MCF 10A (cell line): ENCODE measurements at places on chromosomes 6 and 20. TPM values are rescaled to one million over a fixed set of nuclear protein-coding genes. Genes with fewer than 3 reads are reported as not detected.

The FOXQ1 gene
- 5.6 and 6.9 TPM in 2 replicates for total RNA-seq

The SLC22A7 gene
- total RNA-seq, result not detected in 2 replicates

The LIME1 gene
- 10.1 and 16.0 TPM in 2 replicates for total RNA-seq

The TRIM40 gene
- not detected in 2 replicates for total RNA-seq

GRCh38 chr20:325889-326644, 715 bp downstream of the SOX12 start:
- peak; percentile 47 for DNase-seq

GRCh38 chr20:47805951-47806350, 20.7 kb upstream of the SULF2 start:
- no peak for DNase-seq

GRCh38 chr6:34705241-34705640, 8.7 kb upstream of the ILRUN start:
- no peak for DNase-seq

GRCh38 chr6:89007209-89008000, 44.0 kb upstream of the RNGTT start:
- DNase-seq, result peak; percentile 63

DNA sequence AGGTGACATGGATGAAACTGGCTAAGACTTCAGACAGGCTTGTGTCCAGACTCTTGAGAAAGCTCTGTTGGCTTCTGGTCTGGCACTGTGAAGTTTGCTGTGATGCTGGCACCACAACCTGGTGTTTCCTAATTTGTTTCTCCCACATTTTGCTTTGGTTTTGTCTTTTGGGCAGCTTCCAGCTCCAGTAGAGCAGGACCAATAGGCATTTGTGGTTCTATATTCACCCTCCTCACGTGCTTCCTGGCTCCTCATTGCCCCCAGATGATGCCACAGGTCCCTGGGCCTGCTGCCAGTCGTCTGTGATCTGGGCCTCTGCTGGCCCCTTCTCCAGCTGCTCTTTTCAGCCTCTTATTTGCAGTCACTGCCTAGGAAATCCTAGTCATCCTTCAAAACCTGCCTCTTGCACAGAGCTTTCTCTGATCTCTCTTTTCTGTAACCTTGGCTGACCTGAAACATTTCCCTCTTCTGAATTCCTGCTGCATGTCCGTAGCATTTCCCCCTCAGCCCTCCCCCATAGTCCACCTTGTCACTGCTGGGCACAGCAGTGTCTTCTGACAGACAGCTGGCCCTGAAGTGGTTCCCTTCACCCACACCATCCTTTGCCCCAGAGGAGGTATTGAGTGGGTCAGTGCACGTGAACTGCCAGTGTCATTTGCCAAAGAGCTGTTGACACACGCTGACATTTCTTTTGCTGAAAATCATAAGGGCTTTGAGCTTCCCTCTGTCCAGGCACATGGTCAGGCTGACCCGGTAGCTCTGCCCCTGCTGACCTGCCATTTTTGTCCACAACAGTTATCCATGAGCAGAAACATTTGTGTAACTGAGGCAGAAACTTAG, 63.0 kb downstream of the PTPN1 start:
- peak; percentile 80 for DNase-seq

- DNase-seq, result no peak
Observed at GRCh38 chr20:62785393-62785792, 10.9 kb upstream of the MRGBP start.

DNA sequence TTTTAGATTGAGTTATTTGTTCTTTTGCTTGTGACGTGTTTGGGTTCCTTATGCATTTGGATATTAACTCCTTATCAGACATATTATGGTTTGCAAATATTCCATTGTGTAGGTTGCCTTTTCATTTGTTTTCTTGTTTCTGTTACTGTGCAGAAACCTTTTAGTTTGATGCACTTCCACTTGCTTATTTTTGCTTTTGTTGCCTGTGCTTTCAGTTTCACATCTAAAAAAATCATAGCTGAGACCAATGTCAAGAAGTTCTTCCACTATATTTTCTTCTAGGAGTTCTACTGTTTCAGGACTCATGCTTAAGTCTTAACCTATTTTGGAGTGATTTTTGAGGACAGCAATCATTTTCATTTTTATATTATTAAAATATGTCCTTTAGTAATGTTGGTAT, 113.5 kb downstream of the EPM2A start:
- no peak for DNase-seq

DNA sequence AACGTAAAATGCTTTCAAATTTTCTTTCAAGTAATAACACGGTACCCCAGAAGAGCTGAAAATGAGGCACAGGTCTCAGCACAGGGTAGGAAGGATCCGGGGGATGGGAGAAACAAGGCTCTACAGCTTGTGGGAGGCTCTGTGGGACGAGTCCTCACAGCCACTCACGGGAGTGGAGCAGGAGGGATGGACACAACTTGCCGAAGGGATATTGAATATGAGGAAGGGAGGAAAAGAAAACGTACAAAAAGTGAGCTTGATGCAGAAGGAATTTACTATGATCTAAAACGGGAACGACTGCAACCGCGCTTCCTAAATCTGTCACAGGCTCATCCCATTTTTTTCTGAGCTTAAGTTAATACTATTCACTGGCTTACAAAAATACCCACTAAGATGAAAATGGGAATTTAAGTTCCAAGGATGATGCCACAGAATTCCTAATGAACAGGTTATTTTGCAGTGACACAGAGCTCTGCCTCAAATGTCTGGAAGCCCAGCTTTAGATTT, 72.9 kb downstream of the FYN start:
- DNase-seq, result no peak

DNA sequence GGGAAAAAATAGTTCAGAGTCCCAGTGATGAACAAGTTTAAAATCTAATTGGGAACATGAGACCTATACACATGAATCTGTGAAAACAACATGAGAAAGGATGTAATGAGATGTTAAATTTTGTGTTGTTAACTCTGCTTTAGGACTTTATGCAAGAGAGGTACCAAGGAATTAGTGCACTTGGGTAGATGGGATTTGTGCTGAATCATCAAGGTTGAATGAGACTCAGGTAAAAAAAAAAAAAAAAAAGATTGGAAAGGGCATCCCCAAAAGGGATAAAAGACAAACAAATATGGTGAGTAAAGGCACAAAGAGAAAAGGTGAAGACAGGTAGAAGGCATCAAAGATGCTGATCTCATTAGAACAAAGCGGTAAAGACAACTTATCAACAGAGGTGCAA, 644.4 kb downstream of the CBLN4 start:
- DNase-seq, result no peak

- DNase-seq, result no peak
Observed at GRCh38 chr6:35237476-35237875, 22.1 kb upstream of the ZNF76 start.

- no peak for DNase-seq
Observed at GRCh38 chr20:25465243-25466135, 58.0 kb downstream of the GINS1 start.

DNA sequence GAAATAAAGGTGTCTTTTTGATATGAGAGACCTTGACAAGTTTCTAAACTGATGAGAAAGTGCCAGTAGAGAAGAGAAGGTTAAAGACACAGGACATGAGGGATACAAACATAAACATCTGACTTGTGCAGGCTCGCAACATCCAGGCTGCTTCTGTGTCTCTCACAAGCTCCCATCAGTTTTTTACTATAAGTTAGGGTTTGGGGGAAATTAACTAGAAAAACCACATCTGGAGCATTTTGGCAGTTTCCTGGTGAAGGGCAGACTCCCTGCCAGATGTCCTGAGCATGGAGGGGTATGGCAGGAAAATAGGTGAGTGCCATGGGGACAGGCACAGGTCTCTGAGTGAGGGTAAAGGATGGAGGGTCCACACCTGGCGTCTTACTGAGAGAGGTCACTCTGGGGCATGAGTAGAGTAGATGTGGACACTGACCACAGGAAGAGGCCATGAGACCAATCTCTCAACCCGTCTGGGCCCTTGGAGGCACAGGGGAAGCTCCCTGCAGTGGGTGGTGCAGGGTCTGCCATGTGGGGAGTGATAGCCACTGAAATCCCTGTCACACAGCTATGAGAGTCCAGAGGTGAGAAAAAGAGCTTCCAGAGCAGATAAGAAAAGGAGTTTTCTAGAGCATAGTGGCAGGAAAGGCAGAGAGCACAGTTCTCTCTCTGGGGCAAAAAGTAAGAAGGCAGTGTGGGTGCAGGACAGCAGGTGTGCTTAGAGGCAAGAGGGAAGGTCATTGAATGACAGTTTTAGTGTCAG, 193.3 kb upstream of the SYNDIG1 start:
- DNase-seq, result no peak

DNA sequence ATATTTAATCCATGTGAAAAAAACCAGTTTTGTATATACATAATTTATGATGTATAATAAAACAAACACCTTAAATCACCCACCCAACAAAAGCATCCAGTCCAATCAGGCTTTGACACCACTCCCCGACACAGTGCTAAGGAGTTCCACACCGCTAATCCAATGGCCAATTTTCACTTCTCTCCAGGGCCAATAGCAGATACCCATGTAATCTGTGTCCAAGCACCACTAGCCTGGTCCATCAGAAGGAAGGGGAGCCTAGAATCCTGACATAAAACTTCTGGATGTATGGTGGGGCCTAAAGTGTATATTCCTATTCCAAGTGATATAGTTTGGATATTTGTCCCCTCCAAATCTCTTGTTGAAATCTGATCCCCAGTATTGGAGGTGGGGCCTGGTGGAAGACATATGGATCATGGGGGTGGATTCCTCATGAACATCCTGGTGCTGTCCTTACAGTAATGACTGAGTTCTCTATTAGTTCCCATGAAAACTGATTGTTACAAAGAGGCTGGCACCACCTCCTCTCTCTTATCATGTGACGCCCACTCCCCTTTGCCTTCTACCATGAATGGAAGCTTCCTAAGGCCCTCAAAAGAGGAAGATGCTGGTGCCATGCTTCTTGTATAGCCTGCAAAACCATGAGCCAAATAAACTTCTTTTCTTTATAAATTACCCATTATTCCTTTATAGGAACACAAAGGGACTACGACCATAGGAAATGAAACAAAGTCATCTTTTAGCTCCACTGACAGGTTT, 20.8 kb downstream of the RALGAPA2 start:
- no peak for DNase-seq

- DNase-seq, result peak; percentile 36
Observed at GRCh38 chr20:62815066-62815991, 1.5 kb upstream of the COL9A3 start.

GRCh38 chr6:129608886-129609537, 101.0 kb downstream of the ARHGAP18 start:
- DNase-seq, result no peak

- DNase-seq, result peak; percentile 84
Observed at GRCh38 chr6:26118999-26119398, 31.8 kb downstream of the HFE start.

DNA sequence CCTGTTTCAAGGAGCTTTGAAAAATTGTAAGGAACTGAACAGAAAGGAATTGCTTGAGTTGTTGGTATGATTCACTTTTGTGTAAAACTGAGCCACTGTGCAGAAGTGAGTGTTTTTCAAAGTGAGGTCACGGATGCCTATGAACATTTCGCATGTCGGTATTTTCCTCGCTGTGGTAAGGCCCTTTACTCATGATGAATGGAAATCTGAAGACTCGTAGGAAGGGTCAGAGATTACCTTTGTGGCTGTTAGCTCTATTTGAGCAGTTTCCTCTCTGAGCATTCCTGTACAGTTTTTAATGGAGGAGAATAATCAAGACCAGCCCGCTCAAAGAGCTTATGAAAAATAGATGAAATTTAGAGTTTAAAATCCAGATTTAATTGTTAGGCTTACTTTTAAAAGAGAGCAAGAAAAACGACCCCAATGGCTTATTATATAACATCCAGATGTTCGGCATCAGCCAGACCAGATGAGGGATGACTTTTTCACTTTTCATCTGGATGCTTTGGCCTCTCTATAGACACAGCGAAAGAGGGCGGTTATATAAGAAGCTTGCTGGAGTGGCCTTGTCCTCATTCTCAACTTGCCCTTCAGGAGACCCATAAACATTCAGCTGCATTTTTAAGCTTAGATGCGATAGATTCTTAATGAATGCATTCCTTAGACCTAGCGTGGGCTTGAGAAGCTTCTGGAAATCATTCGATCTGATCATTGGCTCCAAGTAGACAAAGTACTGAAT, 99.5 kb downstream of the CD83 start:
- DNase-seq, result no peak

- DNase-seq, result peak; percentile 22
Observed at GRCh38 chr6:137767911-137768690, 99.0 kb upstream of the TNFAIP3 start.

- DNase-seq, result no peak
Observed at GRCh38 chr20:9422321-9423057, 91.9 kb upstream of the LAMP5 start.

DNA sequence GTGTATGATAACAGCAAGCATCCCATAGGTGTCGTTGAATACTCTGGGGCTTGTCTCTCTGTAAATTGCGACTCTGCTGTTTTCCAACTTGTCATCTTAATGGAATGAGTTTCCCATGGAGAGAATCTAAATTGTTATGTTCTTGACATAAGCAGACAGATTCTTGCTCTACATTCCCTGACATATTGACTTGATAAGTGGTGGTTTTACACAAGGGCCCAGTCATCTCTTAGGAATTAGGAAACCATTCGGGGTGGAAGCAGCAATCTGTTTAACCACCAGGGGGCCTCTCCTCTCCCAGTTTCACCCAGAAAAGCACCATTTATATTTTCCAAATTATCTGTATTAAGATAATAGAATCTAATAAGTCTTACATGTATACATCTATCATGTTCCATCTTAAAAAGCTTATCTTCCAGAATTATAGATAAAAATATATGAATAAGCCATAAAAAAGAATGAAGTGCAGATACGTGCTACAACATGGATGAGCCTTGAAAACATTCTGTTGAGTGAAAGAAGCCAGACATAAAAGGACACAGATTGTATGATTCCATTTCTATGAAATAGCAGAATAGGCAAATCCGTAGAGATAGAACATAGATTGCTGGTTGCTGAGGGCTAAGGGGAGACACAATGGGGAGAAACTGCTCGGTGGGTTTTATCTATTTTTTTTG, 23.1 kb upstream of the MROH8 start:
- DNase-seq, result peak; percentile 74

DNA sequence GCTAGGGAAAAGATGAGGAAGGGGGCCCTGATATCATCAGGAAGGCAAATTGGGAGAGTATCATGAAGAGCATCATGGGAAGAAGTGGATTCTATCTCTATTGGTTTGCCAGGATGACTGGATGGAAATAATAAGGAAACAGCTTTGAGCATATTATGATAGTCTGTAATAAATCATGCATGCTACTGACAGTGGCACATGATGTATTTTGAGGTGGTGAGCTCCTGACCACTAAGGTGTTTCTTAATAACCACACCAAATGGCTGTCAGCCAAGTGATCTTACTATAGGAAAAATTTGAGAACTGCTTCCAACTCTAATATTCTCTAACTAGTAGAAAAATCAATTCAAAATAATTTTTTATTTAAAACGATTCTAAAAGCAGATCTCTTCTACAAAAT, 548.4 kb upstream of the JAG1 start:
- peak; percentile 37 for DNase-seq

- no peak for DNase-seq
Observed at GRCh38 chr6:72948153-72948552, 277.1 kb downstream of the KHDC1L start.
